ENCODE measurements at places on chromosomes 13 and 19.
A peak's percentile ranks its signal among the peaks of the same experiment; 100 is the strongest.

DNA sequence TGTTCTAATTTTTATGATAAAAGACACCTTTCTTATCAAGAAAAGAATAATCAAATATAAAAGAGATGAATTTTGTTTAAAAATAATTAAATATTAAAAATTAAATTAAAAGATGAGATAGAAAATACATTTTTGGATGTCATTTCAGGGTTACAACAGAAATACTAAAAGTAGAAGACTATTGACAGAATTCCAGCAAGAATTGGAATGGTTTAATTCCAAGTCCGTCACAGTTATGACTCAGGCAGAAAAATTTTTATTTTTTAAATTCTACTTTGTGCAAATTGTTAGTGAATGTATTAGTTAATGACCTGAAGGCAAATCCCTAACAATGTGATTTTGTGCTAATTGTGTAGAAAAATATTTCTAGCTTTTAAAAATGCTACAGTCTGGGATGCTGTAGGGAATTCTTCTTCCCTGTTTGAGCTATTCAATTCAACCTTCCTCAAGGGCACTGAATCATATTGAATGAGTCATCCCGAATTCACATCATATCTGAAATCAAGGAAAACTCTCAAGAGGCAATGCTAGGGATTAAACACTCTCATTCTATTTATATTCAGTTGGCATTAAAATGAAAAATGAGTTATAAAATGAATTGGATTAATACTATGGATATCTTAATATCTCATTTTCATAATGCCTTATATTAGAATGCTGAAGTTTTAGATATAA lies 633.5 kb upstream of the ATXN8OS start:
- no peak overlapping the region for H3K27ac ChIP-seq
- H3K4me3 ChIP-seq, result no peak overlapping the region
- H3K36me3 ChIP-seq, result no peaks in the 10 kb centered on the region
- no peaks in the 10 kb centered on the region for H3K4me1 ChIP-seq
- DNase-seq, result no peak
- no peaks in the 10 kb centered on the region for H3K27me3 ChIP-seq

DNA sequence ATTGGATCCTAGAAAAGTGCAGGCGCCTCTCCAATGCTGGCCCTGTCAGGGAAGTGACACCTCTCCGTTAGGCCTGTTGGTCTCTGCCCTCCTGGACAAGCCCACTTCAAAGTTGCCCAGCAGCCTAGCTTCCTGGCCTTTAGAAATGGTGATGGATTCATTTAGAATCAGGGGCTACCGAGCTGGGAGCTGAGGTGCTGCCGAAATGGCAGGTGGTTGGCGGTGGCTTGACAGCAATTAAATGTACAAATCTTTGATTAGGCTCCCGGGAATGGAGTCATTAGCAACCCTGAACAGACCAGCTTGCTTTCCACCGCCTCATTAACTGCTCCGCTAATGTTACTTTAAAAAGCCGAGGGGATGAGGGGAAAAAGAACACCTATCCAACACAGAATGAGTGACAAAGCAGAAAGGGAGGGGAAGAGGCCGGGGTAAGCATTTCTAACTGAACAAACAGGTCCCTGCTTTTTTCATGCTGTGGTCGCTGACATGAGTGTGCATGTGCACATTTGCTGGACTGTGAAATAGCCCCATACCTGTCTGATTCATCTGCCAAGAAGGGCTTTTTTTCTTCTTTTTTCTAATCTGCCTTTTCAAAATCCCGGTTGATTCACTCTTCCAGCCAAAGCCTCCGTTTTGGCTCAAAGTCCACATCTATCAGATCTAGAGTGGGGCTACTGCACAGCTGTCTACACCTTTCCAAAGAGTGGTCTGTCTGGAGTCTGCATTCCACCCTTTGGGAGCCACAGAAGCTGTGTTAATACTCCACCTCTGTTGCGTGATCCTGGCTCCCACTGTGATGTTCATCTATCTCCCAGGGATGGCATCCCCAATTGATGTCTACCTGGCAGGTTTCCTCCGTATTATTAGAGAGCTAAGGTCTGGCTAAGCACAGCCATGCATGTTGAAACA lies 431.9 kb downstream of the COG6 start:
- no peaks in the 10 kb centered on the region for H3K36me3 ChIP-seq
- H3K27ac ChIP-seq, result no peak overlapping the region
- DNase-seq, result no peak
- no peaks in the 10 kb centered on the region for H3K27me3 ChIP-seq
- no peak overlapping the region for H3K4me3 ChIP-seq

- H3K27me3 ChIP-seq, result no peaks in the 10 kb centered on the region
- no peak overlapping the region for H3K4me3 ChIP-seq
- no peak for DNase-seq
- H3K4me1 ChIP-seq, result peaks cover 11% of the 10 kb centered on the region
- no peak overlapping the region for H3K27ac ChIP-seq
- peaks cover 4% of the 10 kb centered on the region for H3K36me3 ChIP-seq
Measured at GRCh38 chr19:19619181-19619848, 828 bp upstream of the PBX4 start.

GRCh38 chr13:39787086-39787487 lies 131.6 kb downstream of the COG6 start:
- DNase-seq, result no peak
- H3K27me3 ChIP-seq, result no peaks in the 10 kb centered on the region
- no peak overlapping the region for H3K27ac ChIP-seq
- H3K36me3 ChIP-seq, result no peaks in the 10 kb centered on the region
- H3K4me1 ChIP-seq, result no peaks in the 10 kb centered on the region

DNA sequence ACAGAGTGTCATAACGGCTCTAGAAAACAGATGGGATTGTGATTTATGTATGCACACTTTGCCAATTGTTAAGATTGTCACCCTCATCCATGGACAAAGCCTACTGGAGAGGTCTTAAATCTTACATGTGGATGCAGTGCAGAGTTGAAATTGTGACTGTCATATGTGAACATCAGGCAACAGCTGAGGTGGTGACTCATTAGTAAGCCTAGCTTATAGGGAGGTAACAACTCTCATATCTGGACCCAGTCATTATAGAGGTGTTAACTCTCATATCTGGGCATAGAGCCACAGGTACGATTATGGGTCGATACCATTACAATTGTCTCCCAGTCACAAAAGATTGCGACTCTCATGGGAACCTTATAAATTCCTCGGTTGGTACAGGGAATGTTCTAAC lies 29.8 kb upstream of the ZNF254 start:
- H3K27ac ChIP-seq, result no peak overlapping the region
- no peaks in the 10 kb centered on the region for H3K4me1 ChIP-seq
- no peak overlapping the region for H3K4me3 ChIP-seq
- no peak for DNase-seq
- no peaks in the 10 kb centered on the region for H3K36me3 ChIP-seq
- no peaks in the 10 kb centered on the region for H3K27me3 ChIP-seq

DNA sequence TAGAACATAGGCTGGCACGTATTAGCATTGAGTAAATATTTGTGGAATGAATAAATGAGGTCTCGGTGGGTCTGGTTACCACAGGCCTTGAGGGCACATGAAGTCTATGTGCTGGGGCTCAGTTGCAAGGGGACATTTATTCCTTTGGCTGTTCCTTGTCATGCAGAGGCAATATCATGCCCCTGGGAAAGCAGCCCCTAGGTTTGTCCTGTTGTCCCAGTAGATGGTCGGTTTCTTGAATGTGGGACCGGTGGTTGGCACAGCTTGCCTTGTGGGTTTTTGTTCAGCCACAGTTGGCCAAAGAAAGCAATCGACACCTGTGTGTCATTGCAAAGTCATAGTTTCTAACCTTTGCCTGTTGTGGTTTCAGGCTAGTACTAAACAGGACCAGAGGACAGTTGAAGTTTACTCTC lies 24.7 kb upstream of the GPR183 start:
- no peak for DNase-seq
- no peaks in the 10 kb centered on the region for H3K27me3 ChIP-seq

DNA sequence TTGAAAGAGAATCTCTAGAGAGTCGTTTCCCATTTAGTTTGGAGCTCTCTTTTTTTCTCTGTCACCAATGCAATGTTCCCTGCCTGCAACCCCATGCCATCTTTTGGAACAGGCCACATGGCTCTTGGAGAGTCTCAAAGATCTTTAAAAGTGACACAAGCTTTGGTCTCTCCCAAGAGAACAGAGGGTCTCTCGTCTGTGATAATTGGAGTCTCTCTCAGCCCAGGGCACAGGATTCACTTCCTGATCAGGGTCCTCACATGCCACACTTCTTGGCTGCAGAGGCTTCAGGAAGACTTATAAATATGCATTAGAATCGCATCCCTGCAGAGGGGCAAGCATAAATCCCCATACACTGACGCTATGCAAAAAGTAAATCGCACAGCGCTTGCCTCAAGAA lies 240.5 kb downstream of the IRS2 start:
- H3K36me3 ChIP-seq, result no peaks in the 10 kb centered on the region
- peaks cover 1% of the 10 kb centered on the region for H3K27me3 ChIP-seq
- H3K4me3 ChIP-seq, result no peak overlapping the region
- no peak for DNase-seq
- no peaks in the 10 kb centered on the region for H3K4me1 ChIP-seq

- no peak overlapping the region for H3K27ac ChIP-seq
- no peak overlapping the region for H3K4me3 ChIP-seq
- no peak for DNase-seq
- no peaks in the 10 kb centered on the region for H3K4me1 ChIP-seq
Measured at GRCh38 chr19:29285187-29285687, 72.3 kb upstream of the UQCRFS1 start.

DNA sequence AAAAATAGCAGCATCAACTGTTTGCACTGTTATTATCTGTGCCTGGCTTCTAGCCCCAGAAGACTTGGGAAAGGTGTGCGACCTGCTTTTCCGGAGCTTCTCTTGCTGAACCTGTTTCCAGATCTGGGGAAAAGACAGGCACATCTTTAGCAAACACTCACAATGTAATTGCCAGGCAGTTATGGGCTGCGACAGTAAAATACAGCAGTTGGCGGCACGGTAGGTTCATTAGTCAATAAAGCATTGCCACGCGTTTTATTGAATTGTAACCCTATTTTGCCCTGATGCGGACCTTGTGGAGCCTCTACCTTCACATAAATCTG lies 223.7 kb upstream of the TSHZ3 start:
- DNase-seq, result no peak
- no peak overlapping the region for H3K4me3 ChIP-seq
- no peaks in the 10 kb centered on the region for H3K36me3 ChIP-seq
- no peaks in the 10 kb centered on the region for H3K4me1 ChIP-seq
- no peaks in the 10 kb centered on the region for H3K27me3 ChIP-seq

- no peak for DNase-seq
- no peaks in the 10 kb centered on the region for H3K4me1 ChIP-seq
- H3K36me3 ChIP-seq, result no peaks in the 10 kb centered on the region
- H3K27me3 ChIP-seq, result no peaks in the 10 kb centered on the region
- no peak overlapping the region for H3K4me3 ChIP-seq
- H3K27ac ChIP-seq, result no peak overlapping the region
Measured at GRCh38 chr13:76690611-76691010, 195.6 kb downstream of the KCTD12 start.

- no peak overlapping the region for H3K27ac ChIP-seq
- no peak overlapping the region for H3K4me3 ChIP-seq
- H3K4me1 ChIP-seq, result no peaks in the 10 kb centered on the region
- no peaks in the 10 kb centered on the region for H3K27me3 ChIP-seq
- no peaks in the 10 kb centered on the region for H3K36me3 ChIP-seq
Measured at GRCh38 chr13:33033051-33033812, 17.0 kb downstream of the KL start.

- peaks cover 7% of the 10 kb centered on the region for H3K4me1 ChIP-seq
- peak overlapping the region; percentile 56 for H3K27ac ChIP-seq
- DNase-seq, result no peak
- peaks cover 27% of the 10 kb centered on the region for H3K27me3 ChIP-seq
- no peak overlapping the region for H3K4me3 ChIP-seq
Measured at GRCh38 chr19:41323430-41324125, 13.6 kb downstream of the CCDC97 start.

DNA sequence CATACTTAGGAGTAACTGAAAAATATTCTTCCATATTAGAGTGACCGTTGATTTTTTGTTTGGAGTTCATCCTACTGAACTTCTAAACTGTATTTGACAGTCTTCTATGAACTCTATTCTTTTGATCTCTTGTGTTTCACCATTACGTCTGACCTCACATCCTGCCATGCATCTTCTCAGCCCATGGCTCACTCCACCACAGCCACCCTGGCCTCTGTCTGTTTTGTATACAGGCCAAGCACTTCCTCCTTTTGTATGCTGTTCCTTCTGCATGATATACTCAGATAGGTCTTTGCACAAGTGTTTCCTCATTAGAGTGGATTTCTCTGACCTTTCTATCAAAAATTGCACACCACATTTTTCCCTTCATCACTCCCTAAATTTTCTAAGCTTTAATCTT lies 119.9 kb downstream of the MAB21L1 start:
- no peak for DNase-seq
- no peaks in the 10 kb centered on the region for H3K36me3 ChIP-seq
- H3K27me3 ChIP-seq, result no peaks in the 10 kb centered on the region
- no peaks in the 10 kb centered on the region for H3K4me1 ChIP-seq
- H3K27ac ChIP-seq, result no peak overlapping the region

DNA sequence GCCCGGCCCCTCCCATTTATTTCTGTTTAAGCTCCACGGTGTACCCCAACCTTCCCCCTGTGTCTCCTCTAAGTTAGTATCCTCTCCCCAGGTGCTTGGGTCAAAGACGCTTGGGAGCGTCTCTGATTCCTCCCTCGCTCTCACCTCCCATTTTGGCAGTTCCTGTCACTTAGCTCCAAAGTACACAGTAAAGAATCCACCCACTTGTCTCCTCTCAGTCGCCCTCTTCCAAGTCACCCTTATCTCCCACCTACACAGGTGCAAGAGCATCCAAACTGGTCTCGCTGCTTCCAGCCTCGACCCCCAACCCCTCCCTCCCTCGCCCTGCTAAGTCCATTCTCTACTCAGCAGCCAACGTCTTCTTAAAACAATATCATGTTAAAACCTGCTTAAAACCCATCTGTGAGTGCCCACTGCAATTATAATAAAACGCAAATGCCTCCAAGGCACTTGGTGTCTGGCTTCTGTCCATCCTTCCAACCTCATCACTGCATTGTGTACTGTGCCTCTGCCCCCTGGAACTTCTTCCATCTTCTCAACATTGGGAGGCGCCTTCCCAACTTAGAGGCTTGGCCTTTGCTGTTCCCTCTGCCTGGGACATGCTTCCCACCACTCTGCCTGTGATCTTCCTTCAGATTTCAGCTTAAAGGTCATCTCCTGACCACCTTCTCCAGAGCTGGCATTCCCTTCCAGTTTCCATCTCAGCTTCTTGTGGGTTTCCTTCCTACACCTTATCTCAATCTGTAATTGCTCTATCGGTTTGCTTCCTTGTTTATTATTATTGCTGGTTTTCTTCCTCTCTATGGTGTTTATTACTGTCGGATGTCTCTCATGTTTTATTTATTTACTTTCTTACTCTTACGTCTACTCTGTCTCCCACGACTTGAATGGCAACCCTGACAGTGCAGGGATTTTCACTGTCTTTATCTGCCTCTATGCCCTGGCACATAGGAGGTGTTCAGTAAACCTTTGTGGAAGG lies 9.5 kb upstream of the KLK14 start:
- no peaks in the 10 kb centered on the region for H3K36me3 ChIP-seq
- no peak overlapping the region for H3K27ac ChIP-seq
- DNase-seq, result no peak
- no peaks in the 10 kb centered on the region for H3K4me1 ChIP-seq

GRCh38 chr13:24253520-24254145 lies 55.7 kb upstream of the C1QTNF9 start:
- no peaks in the 10 kb centered on the region for H3K27me3 ChIP-seq
- H3K4me3 ChIP-seq, result peak overlapping the region; percentile 24
- H3K36me3 ChIP-seq, result peaks cover 46% of the 10 kb centered on the region
- no peaks in the 10 kb centered on the region for H3K4me1 ChIP-seq
- peak overlapping the region; percentile 54 for H3K27ac ChIP-seq

Data from small intestine (tissue), 16 donors.